GM12865 (cell line): ENCODE measurements at places on chromosomes 2 and 18.

DNA sequence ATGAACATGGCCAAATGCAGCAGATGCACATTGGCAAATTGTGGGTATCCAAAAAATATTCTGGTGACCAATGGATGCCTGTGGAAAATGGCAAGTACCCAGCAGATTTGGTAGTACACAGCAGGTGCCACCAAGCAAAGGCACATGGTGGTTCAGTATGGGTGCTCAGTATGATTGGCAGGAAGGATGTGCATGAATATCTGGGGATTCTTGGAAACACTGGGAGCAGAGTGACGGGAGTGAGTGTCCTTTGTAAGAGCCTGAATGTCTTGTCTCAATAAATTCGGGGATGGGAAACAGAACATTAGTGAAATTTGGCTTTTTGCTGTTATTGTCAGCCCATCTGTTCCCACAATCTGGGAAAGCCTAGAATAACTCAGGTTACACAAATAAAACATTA is 36.8 kb upstream of the ACADL start:
- no peak for DNase-seq

GRCh38 chr2:40242315-40242714 is 209.6 kb downstream of the SLC8A1 start:
- no peak for DNase-seq

DNA sequence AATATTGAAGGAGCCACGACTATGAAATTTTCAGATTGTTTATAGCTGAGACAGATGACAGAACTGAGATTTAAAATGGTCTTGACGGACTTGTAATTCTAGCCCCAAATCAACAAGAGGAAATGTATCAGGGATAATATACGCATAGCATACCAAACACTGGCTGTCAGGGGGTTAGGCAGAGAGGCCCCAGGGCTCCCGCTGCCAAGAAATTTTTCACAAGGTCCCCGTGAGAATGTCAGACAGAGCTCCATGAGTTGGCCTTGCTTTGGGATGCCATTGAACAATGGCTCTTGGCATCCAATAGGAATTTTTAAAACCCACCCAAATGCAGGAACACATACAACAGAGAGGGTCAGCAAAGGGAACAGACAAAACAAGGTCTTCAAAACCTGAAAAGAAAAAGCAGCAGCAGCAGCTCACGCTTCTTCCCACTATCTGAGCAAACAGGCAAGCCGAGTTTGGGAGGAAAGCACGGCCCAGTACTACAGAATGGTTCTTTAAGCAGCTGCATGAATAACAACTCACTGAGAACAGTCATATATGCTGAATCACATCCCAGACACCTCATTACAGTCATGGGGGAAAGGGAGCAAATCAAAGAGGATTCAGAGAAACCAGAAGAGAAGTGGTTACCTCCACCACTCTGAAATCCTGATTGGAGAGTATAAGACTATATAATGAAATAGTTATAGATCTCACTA is 445.6 kb downstream of the RND3 start:
- DNase-seq = no peak

- peak; percentile 69 for DNase-seq
These were observed 153.4 kb downstream of the GPD2 start for GRCh38 chr2:156589381-156590079.

DNA sequence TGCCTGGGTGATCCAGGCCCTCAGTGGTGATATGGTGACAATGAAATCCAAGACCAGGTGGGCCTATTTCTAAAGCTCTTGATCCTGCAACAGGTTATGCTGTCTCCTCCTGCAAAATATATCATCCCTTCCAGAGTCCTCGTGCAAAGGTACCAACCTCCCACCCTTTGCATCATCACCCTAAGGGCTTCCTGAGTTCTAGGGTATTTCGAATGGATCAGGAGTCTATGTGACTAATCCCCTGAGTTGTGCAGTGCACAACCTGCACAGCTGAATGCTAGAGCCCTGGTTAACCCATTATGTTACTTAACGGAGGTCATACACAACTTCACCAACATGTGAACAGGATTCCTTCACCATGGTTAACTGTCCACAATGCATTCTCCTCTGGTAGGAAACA is 13.4 kb upstream of the NPAS2 start:
- no peak for DNase-seq

- no peak for DNase-seq
These were observed 176.7 kb downstream of the MTX2 start for GRCh38 chr2:176445956-176446355.

GRCh38 chr2:71892896-71893295 is 254.8 kb downstream of the CYP26B1 start:
- DNase-seq = no peak

GRCh38 chr2:22817197-22817596 is 567.8 kb upstream of the KLHL29 start:
- DNase-seq = no peak

DNA sequence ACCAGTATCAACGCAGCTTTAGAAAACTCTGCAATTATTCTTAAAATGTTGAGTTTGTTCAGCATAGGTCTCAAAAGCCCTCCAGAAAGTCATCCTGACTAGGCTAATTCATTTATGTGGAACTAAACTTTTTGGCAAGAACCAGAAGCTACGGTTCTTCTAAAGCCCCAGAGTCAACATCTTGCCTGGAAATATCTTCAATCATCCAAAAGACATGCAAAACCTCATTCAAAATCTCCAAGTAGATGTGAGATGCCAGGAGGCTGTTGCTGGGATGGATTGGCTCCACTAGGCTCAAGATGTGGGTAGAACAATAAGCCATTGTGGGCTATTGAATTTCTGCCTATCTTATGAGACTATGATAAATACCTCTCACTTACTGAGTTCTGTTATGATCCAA is 2.1 kb upstream of the SCG2 start:
- DNase-seq = no peak

DNA sequence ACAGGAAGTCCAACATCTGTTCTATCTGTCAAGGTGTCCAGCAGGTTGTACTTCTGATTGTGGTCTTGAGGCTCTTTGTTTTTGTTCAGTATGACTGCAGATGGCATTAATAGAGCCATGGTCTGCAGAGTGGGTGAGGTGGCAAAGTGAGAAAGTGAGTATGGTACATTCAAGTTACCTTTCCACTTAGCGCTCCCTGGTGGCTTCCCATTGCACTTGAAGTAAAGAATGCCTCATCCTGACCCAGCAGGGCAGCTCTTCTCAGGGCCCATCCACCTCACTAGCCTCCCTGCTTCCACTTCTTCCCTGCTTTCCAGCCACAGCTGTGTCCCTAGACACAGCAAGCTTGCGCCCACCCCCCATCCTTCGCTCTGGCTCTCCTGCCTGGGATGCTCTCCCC is 148.0 kb upstream of the ALPP start:
- DNase-seq = peak; percentile 57

DNA sequence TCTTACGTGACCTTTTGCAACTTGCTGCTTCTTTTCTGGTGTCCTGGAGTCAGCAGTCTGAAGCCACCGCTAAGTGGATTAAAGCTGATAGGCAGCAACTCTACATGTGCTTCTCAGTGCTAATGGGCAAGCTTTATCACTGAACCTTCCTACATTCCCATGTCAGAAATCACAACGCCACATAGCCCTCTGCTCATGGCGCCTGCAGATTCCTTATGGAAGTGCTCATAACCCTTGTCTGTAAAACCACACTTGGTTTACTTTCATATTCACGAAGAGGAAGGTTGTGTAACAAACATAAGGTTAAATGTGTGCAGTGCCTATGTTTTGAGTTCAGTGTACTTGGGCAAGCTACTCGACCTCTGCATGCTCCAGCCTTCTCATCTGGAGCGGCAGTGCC is 319.8 kb downstream of the FBXO15 start:
- no peak for DNase-seq

GRCh38 chr18:50788284-50788683 is 31.5 kb downstream of the MRO start:
- no peak for DNase-seq

DNA sequence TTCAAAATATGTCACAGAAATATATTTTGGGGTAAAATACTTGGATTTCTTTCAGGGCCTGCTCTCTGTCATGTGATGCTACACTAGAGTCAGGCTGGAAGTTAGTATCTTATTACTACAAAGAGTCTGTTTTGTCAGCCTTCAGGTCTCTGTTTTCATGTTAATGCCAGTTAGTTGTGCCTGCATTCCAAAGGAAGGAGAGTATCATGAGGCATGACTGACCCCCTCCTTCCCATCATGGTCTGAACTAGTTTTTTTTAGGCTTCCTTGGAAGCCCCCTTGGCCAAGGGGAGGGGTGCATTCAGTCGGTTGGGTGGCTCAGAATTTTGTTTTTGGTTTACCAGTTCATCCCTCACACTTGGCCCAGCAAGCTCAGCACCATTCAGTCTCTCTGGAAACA is 318.0 kb downstream of the ALK start:
- DNase-seq = no peak

DNA sequence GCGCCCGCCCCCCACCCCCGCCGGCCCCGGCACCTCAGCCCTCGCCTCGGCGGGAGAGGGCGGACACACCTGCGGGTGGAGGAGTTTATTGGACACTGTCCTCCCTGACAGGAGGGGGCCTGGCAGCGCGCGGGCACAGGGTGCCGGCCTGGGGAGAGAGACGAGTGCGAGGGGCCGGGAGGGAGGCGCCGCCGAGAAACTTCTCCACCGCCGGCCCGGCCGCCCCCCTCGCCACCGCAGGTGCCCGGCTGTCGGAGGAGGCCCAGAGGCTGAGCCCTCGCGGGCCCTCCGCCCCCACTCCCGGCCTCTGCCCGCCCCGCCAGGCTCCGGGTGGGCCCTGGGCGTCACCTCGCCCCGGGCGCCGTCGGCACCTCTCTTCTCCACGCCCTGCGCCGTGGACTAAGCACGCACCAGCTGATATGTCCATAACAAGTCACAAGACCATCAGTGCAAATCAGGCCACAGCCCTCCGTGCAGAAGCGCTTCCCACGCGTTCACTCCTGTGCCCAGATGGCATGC is 311.3 kb downstream of the CELF4 start:
- no peak for DNase-seq

DNA sequence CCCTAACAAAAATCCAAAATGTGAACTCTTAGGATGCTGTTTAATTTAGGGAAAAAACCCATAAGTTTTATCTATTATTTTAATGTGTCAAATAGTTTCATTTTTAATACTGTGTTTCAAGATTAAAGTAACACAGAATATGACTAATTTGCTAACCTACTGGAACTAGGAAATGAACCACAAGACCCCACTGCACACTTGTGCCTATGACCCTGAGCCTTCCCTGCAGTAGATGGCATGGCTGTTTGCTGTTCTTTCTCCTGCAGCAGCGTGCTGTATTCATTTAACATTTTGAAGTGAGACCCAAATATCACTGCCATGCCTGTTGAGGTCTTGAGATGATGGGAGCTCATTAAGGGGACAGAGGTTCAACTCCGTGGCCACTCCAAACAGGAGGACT is 565.2 kb upstream of the NRP2 start:
- DNase-seq = no peak

DNA sequence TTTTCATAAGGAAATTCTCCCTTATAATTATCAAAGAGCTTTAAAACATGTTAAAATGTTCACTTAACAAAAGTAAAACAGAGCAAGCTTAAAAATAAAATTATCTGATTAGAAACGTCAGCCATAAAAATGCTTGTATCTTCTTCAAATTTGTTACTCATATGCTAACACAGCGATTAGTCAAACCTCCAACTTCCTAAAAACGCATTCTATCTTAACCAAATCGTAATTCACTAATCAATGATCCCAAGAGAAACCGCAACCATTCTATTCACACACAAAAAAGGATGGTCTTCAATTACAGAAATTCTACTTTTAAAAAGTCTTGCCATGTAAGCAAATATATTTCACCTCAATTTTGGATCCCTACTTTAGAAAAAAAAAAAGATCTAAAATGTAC is 1.9 kb downstream of the STK17B start:
- no peak for DNase-seq

DNA sequence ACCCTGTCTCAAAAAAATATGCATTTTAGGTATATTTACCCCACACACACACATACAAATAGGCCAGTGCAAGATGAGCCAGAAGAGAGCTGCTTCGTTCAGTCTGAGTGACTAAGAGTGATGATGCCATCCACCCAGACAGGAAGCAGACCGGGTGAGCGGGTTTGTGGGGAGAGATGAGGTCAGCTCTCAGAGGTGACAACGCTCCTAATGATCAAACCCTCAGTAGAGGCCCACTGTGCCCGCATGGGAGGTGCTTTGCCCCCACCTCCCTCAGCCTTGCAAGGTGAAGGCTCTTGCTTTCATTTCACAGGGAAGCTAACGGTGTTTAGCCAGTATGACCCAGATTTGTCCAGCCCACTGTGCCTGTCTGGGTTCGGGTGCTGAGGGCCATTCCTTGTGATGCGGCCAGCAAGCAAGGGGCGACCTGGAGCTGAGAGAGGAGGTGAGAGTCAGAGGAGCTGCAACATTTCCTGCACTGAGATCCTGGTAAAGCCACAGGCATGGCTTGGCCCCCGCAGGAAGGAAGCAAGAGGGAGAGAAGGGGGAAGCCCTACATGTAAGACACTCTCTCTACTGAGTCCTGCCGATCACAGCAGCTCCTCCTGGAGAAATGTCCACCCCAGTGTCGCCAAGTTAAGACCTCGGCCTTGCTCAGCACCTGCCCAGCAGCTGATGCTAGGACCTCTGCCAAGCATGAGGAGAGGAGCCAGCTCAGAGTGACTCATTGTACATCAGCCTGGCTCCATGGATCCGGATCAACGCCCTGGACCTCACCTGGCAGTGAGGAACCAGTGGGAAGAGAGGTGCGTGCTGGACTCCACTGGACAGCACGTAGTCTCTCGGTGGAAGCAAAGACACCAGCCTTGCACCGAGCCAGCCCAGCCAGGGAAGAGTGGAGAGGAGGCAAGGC is 37.0 kb downstream of the NIFK start:
- DNase-seq = peak; percentile 84
